Activated CD8-positive, alpha-beta memory T cell treated with anti-CD3 and anti-CD28 coated beads for 4 hours (primary cell): ENCODE measurements at places on chromosomes 1 and 21.

- no peak for DNase-seq
Observed at GRCh38 chr21:28872218-28872617, 120.5 kb downstream of the LTN1 start.

GRCh38 chr1:161187311-161187710 lies 10.0 kb upstream of the B4GALT3 start:
- no peak for DNase-seq

GRCh38 chr1:68624233-68624632 lies 127.4 kb upstream of the DEPDC1 start:
- no peak for DNase-seq

GRCh38 chr1:150981177-150981804 lies 801 bp upstream of the ANXA9 start:
- no peak for DNase-seq

DNA sequence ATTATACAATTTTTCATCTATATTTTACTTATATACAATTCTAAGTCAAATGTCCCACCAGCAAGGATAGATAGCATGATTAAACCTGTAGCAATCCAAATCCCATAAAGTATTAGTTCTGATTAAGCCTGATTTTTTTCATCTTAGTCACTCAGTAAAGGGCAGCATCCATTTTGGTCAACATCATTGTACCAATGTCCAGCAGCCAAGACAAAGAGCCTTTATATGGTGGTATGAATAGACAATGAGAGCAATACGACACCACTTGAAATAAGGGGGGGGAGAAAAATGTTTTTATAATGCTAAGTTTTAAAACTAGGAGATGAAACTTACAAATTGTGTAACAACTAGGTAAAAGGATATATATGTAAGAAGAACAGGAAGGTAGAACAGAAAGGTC lies 7.4 kb downstream of the ZNF644 start:
- DNase-seq: no peak

DNA sequence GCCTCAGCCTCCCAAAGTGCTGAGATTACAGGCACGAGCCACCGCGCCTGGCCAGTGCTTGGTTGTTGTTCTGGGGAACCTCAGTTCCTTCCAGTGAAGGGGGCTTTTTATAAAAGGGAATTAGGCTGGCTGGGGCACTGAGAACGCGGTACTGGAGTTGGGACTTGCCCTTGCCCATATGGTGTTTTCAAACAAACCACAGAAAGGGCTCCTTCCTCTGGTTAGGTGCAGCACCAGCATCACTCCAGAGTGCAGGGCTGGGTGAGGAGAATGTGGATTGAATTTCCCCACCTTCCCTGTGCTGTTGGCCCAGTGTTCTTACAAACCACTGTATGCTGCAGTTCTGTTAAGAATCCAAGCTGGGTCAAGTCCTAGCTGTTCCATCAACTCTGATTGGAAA lies 5.3 kb downstream of the MAN1C1 start:
- no peak for DNase-seq
